ENCODE measurements at places on chromosomes 7 and 10.

DNA sequence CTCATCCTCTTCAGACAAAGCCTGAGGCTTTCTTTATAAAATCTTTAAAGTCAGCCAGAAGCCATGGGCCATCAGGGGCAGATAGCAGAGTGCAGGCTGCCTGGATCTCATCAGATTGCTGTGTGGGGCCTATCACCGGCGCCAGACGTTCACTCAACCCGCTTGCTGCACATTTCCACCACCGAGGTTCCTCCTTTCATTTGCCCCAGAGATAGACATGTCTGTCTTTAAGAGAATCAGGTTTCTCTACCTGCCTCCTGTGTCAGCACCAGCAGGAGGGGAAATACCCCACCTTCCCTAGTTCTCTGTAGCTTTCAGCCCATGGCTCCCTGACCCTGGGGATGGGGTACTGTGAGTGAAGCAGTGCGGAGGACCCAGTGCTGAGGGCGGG, 22.0 kb downstream of the SLC18A2 start:
- DNase-seq: no peak

DNA sequence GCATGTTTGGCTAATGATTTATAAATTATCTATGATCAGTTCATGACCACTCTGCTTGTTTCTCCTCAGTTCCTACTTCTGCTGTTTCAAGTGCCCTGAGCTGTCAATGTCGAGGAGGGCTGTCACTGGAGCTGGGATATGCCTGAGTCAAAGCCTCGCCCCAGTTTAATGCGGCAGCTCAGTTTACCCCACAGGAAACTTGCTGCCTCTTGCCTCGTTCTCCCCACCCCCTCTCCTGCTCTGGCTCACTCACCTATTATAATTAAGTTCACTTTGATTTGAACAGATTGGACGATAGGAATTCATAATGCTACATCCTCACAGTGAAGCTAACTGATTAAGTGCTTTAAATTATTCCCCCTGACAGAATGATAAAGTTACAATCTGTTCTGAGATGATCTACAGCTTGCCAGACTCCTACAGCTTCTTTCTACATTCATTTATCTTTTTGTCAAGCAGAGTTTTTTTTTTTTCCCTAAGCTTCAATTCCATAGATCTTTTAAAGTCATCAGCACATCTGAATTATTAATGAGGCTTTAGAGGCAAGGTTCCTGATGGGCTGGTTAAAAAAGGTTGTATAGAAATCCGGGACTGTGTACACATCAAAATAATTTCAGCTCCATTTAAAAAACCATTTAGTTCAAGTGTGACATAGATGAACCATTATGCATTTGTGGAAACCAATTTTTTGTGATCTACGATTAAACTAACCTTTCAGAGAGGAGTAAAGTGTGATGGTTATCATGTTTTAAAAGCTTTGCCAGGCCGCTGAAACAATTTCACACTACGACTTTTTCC, 758.3 kb downstream of the KCNMA1 start:
- DNase-seq: peak; percentile 7

DNA sequence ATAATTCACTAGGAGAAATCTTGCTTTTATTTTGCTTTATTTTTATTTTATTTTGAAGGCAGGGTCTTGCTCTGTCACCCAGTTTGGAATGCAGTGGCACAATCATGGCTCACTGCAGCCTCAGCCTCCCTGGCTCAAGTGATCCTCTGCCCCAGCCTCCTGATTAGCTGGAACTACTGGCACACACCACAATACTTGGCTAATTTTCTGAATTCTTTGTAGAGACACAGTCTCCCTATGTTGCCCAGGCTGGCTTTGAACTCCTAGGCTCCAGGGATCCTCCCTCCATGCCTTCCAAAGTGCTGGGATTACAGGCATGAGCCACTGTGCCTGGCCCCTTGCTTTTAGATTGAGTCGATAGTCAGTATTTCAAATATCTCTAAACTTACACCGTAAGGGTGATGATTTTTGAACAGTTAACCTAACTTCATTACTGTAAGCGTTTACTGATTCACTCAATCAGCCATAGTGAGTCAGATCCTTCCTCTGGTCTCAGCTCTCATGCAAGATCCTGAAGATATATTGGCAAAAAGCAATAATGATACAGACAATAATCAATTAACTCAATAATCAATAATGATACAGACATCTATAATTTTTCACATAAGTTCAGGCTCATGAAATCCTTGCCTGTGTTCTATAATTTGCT, 239.5 kb downstream of the KIAA1217 start:
- DNase-seq: no peak

DNA sequence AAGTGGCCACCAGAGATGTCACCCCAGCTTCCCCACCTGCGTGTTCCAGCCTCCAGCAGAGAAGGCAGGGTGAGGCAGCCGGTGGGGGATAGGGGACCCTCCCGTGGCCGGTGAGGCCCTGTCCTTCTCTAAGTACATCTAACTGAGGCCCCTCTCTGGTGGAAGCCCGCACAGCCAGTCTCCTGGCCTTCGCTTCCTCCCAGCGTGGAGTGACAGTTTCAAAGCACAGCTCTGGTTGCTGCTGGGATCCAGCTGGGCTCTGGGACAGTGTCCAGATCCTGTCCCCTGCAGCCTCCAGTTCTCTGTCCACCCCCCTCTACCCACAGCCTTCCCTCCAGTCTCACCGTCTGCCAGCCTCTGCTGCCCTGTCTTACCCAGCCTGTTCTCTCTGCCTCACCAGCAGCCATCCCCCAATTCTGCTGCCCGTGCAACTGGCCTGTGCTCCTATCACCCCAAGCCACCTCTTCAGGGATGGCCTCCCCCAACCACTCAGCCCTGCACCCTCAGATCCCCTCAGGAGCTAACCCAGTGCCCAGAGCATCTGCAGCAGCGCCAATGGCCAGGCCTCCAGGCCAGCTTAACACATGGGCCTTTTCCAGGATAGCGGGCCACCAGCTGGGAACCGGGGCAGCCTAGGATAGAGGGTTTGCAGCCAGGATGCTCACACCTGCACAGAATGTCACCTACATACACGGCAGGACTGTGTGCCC, 16.3 kb upstream of the SH2B2 start:
- no peak for DNase-seq

- DNase-seq: no peak
Observed at GRCh38 chr7:2105917-2106316, 126.8 kb downstream of the MAD1L1 start.

GRCh38 chr10:59887972-59888640, 18.2 kb downstream of the CCDC6 start:
- DNase-seq: peak; percentile 67

GRCh38 chr10:111360260-111360925, 283.6 kb downstream of the ADRA2A start:
- DNase-seq: peak; percentile 50

Measured in NCI-H146 (cell line).